Islet precursor cell (in vitro differentiated cells): ENCODE measurements at places on chromosomes 12 and 14.

GRCh38 chr14:28773861-28774691, 7.5 kb downstream of the FOXG1 start:
- peak; percentile 88 for DNase-seq

GRCh38 chr12:92068459-92068858, 77.2 kb downstream of the BTG1 start:
- no peak for DNase-seq

- no peak for DNase-seq
Measured at GRCh38 chr12:67276421-67276820, 7.3 kb downstream of the CAND1 start.

- DNase-seq, result peak; percentile 89
Measured at GRCh38 chr12:119060847-119061796, 79.8 kb downstream of the SRRM4 start.

DNA sequence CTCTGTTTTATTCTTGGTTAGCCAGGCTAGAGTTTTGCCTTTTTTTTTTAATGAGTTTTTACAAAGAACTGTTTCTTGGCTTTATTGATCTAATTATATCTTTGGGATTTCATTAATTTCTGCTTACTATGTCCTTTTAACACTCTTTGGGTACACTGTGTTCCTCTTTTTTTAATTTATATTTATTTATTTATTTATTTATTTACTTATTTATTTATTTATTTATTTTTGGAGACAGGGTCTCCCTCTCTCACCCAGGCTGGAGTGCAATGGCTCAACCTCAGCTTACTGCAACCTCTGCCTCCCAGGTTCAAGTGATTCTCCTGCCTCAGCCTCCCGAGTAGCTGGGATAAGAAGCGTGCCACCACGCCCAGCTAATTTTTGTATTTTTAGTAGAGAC, 15.1 kb upstream of the MARK3 start:
- no peak for DNase-seq
